Thymus (tissue), 14 donors: ENCODE measurements at places on chromosomes 11 and 22. TPM values are rescaled to one million over a fixed set of nuclear protein-coding genes. Genes with fewer than 3 reads are reported as not detected.
A peak's percentile ranks its signal among the peaks of the same experiment; 100 is the strongest.

DNA sequence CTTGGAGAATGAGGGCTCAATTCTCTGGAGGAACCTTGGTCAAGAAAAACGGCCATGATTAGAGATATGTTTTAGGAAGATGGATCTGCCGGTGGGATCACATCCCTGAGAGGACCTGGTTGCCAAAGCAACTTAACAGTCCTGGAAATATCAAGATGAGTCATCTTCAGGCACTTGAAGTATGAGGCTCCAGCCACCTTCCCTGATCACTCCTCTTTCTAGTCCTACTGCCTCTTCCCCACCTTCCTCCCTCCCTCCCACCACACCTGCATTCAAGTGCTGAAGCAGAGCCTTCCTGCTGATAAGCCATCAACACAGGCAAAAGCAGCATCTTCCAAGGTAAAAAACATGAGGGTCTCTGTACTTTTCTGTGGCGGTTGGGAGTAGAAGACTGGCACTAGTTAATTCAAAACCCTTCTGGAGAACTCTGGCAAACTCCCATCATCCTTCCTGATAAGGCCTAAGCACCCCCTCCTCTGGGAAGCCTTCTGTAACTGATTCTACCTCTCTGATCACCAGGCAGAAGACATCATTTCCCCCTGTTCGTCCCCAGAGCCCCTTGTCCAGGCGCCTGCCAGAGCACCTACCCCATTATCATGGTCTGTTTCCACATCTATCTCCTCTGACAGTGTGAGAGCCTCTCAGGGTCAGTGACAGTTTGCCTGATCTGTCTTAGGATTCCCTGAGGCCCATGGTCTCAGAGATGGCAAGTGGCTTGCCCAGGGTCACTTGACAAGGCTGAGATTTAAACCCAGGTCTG lies 79.8 kb downstream of the CLPB start:
- no peaks in the 10 kb centered on the region for H3K4me1 ChIP-seq
- H3K27ac ChIP-seq = no peak overlapping the region
- H3K27me3 ChIP-seq = no peaks in the 10 kb centered on the region
- DNase-seq = no peak
- no peak overlapping the region for H3K4me3 ChIP-seq

- peaks cover 9% of the 10 kb centered on the region for H3K4me1 ChIP-seq
- H3K27ac ChIP-seq = no peak overlapping the region
- H3K27me3 ChIP-seq = no peaks in the 10 kb centered on the region
- H3K36me3 ChIP-seq = no peaks in the 10 kb centered on the region
- H3K4me3 ChIP-seq = peak overlapping the region; percentile 94
- peak; percentile 15 for DNase-seq
Measured at GRCh38 chr22:43014316-43014868, 557 bp downstream of the PACSIN2 start.

GRCh38 chr11:69050592-69051380 lies 2.1 kb downstream of the TPCN2 start:
- H3K4me3 ChIP-seq = no peak overlapping the region
- no peak for DNase-seq
- peaks cover 21% of the 10 kb centered on the region for H3K4me1 ChIP-seq
- peaks cover 21% of the 10 kb centered on the region for H3K36me3 ChIP-seq
- no peaks in the 10 kb centered on the region for H3K27me3 ChIP-seq

APLNR gene
- 1.2 TPM for polyA plus RNA-seq

GRCh38 chr11:16311831-16312230 lies 44.5 kb downstream of the SOX6 start:
- no peak overlapping the region for H3K27ac ChIP-seq
- no peak for DNase-seq

DNA sequence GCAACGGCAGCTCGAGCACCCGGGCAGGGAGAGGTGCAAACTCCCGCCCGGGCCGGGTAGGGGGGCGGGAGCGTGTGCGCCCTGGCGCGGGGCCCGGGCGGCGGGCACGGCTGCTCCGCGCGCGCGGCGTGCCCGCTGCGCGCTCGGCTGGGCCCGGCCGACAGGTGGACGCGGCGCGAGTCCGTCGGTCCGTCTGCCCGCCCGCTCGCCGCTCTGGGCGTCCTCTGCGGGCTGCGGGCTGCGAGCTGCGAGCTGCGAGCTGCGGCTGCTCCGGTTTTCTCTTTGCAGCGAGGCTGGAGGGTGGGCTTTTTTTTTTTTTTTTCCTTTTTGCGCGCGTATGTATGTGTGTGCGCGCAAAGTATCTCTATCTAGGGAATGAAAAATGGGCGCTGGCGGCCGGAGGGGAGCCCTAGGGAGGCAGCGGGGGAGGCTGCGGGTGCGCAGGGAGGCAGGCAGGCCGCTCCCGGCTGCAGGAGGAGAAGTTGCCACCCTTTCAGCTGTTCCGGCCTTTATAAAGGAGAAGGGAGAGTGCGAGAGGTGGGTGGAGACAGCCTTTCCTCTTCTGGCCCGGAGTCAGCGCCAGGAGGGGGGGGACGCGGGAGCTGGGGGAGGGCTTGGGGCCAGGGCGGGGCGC lies at the start of gene PDGFB:
TSS of gene PDGFB (minus strand) at position 487 of the 634 bp plus-strand sequence. CDS start 1,019 bp downstream, outside the sequence.
- H3K4me3 ChIP-seq = peak within 1 kb of the TSS; percentile 13
- H3K27ac ChIP-seq = no peak within 1 kb of the TSS
- no peak for DNase-seq
- no peaks in the 10 kb centered on the region for H3K36me3 ChIP-seq

GRCh38 chr11:121763526-121763925 lies 310.8 kb upstream of the SORL1-AS1 start:
- no peaks in the 10 kb centered on the region for H3K36me3 ChIP-seq
- H3K4me1 ChIP-seq = peaks cover 4% of the 10 kb centered on the region
- DNase-seq = no peak
- no peak overlapping the region for H3K27ac ChIP-seq
- no peak overlapping the region for H3K4me3 ChIP-seq

DNA sequence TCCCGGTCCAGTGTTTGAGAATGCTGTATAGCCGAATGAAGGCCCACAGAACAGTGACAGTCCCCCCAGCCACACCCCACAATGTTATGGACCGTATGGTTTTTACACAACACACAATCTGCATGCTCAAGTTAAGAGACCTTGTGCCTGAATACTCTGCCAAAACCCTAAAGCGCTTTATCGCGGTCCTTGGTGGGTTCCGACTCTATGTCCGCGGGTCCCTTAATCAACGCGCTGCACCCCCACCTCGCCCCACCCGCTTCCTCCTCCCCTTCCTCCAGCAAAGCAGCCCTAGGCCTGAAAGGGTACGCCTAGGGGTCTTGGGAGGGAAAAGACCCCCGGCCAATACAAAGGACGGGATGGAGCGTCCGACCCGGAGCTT lies 442 bp downstream of the COPB1 start:
- H3K27me3 ChIP-seq = no peaks in the 10 kb centered on the region
- H3K36me3 ChIP-seq = peaks cover 8% of the 10 kb centered on the region
- peak overlapping the region; percentile 90 for H3K4me3 ChIP-seq
